ENCODE measurements at places on chromosomes 4 and X. TPM values are rescaled to one million over a fixed set of nuclear protein-coding genes. Genes with fewer than 3 reads are reported as not detected.

DNA sequence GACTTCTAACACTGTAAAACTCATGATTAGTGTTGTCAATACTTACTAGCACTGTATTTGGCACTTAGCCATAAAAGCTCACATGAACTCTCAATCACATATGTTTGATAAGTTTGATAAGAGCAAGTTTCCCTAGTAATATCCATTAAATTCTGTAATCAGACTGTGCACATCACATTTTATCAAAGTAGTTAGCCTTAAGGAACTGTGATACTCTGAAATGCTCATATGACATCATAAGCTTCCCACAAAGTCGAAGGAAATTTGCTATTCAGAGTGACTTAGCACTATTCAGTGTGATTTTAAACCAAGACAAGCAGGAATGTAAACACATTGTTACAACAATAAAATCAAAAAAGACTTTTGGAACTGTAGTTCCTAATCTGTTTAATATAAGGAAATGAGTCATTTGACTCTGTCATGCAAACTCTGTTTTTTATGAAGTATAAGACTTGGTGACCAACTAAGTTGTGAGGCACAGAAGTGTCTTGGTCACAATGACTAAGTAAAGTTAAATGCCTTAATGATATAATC, 6.7 kb downstream of the SLC7A11 start:
- no peaks in the 10 kb centered on the region for H3K27me3 ChIP-seq
- H3K4me1 ChIP-seq, result no peaks in the 10 kb centered on the region
- H3K4me3 ChIP-seq, result no peak overlapping the region
- DNase-seq, result no peak

DNA sequence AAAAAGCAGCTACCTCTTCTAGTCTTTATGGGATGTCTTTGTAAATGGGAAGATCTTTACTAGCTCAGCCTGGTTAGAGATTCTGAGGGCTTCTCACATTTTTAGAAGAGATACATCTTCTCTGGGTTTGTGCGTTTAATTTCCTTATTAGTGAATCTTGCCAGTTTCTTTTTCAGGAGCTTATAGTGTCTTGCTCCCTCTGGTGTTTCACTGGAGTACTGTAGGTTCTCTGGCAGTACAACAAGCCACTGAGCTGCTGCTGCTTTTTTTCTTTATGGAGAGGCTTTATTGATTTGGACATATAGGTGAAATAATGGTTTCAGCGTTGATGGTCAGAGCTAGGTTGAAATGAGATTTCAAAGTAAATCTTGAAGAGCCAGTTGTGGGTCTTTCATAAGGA, 82.9 kb downstream of the LAS1L start:
- no peak for DNase-seq
- no peak overlapping the region for H3K4me3 ChIP-seq
- no peaks in the 10 kb centered on the region for H3K4me1 ChIP-seq
- no peaks in the 10 kb centered on the region for H3K27me3 ChIP-seq
- H3K27ac ChIP-seq, result no peak overlapping the region
- no peaks in the 10 kb centered on the region for H3K36me3 ChIP-seq

GPRASP1 gene
- 11.7 TPM for total RNA-seq

DNA sequence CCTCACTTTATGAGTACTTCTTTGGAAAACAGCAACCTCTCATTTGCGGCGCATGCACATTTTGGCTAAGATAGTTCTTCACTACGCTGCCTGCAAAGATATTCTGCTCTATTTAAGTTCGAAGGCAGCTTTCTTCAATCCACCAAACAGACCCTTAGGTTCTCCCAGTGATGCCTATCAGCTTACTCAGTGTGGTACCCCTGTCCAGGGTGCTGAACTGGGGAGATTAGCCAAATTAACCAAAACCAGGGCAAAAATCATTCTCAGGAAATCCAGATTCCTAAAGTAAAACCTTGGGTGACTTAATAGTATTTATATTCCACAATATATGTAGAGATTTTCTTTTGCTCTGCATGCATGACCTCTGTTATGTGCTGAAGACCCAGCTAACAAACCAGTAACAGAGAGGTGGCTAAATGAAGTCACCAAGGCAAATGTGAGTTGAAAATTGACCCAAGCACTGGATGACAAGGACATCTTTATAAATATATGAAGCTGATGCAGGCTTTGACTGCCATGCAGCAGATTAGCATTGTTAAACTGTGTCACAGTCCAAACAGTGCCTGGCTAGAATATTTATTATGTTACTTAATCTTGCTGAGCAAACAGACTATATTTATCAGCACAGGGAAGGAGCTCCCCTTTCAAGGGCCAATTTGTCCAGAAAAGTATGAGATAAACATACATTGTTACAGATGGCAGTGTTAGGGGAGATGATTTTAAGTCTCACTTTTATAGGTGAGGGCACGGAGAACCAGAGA, 418.2 kb downstream of the STIM2 start:
- no peak overlapping the region for H3K27ac ChIP-seq
- no peaks in the 10 kb centered on the region for H3K27me3 ChIP-seq
- no peak overlapping the region for H3K4me3 ChIP-seq
- DNase-seq, result peak; percentile 65
- H3K4me1 ChIP-seq, result no peaks in the 10 kb centered on the region
- H3K36me3 ChIP-seq, result no peaks in the 10 kb centered on the region

DNA sequence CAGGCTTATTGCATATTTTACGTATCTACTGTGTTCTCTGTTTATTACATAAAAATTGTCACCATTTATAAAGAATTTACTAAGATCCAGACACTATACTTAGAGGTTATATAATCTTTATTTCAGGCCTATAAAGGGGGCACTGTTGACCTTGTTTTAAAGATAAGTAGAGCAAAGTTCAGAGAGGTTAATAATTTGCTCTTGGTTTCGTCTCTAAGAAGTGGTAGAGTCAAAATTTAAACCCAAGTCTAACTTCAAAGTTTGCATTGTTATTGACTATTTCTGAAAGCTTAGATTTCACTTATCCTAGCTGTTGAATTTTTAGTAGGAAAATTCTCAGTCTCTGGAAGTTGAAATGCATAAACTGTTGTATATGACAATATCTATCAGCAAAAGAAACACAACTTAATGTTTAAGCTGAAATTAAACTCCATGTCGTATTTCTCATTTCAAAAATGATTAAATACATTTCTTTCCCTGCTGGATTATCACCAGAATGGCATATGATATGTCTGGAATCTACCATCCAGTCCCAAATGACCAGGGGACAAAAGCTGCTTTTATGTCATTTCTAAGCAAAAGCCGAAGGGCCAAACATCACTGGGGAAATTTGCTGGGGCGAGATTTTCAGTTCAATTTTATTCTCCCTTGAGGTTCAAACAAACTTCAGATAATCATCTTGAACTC, 138.4 kb downstream of the SLC7A11 start:
- H3K27ac ChIP-seq, result peak overlapping the region; percentile 49
- no peak for DNase-seq
- H3K4me1 ChIP-seq, result peaks cover 8% of the 10 kb centered on the region
- no peaks in the 10 kb centered on the region for H3K27me3 ChIP-seq

PPEF2 gene
- 0.04 TPM for total RNA-seq

- H3K4me3 ChIP-seq, result no peak overlapping the region
- no peaks in the 10 kb centered on the region for H3K36me3 ChIP-seq
- no peaks in the 10 kb centered on the region for H3K27me3 ChIP-seq
- no peak for DNase-seq
- H3K4me1 ChIP-seq, result peaks cover 3% of the 10 kb centered on the region
- no peak overlapping the region for H3K27ac ChIP-seq
These were observed 43.1 kb downstream of the RAPGEF2 start for GRCh38 chr4:159145992-159146330.

DNA sequence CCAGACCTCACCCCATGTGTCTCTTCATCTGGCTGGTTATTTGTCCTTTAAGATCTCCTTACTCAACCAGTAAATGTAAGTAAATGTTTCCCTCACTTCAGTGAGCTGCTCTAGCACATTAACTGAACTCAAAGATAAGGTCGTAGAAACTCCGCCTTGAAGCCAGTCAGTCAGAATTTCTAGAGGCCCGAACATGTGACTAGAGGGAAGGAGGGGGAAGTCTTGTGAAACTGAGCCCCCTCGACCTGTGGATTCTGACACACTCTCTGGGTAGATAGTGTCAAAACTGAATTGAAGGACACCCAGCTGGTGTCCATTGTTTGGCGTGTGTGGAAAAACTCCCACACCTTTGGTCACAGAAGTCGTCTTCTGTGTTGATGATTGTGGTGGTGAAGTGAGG, 933.9 kb downstream of the ADGRL3 start:
- no peak overlapping the region for H3K27ac ChIP-seq
- no peak for DNase-seq
- H3K4me3 ChIP-seq, result no peak overlapping the region
- peaks cover 8% of the 10 kb centered on the region for H3K4me1 ChIP-seq

DNA sequence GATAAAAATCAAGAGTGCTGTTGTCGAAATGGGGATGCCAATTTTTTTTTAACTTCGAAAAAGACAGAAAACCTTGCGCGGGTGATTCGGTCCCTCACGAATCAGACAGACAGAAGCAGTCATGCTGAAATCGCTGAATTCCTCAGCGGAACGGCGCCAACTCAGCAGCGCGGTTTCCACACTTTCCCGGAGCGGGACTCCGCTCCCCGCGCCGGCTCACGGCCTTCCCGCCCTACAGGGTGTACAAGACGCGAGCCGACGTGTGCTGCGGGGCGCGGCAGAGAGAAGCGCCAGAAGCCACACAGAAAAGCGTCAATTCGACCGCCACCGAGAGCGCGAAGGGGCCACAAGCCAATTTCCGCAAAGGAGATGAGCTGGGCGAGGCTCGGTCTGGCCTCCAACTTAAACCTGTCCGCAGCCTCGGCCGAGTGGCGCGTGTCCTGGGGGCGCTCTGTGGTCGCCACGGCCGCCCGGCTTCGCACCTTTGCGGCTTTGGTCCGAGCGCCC, 1.3 kb downstream of the NEXMIF start:
- H3K36me3 ChIP-seq, result no peaks in the 10 kb centered on the region
- H3K27me3 ChIP-seq, result peaks cover 27% of the 10 kb centered on the region
- DNase-seq, result peak; percentile 38
- H3K4me3 ChIP-seq, result peak overlapping the region; percentile 41
- peaks cover 7% of the 10 kb centered on the region for H3K4me1 ChIP-seq

DNA sequence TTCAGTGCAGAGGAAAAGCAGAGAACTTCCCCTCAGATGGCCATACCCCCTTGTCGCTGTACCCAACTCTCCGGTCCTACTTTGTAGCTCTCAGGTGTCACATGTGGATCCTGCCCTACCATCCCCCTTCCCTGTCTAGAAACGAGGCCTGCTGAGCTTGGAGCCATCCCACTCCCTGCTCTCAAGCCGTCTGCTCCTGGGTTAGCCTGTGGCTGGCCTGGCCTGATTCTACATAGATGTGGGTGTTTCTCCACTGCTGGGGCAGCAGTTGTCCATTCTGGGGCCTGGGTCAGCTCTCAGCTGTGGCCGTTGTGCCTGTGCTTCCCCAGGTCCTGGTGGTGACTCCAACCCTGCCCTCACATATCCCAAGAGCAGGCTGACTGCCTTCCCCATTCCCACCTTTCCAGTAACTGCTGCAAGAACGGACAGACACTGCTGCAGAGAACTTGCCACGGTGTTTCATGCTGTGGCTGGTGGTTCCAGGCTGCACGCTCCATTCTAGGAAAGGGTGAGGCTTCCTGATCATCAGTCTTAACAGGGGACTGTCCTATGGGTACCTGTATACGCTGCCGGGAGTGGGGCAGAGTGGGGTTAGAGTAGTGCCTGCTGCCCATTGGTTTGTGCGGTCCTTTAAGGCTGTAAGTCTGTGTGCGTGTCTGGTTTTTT, 3.6 kb downstream of the IL9R start:
- H3K36me3 ChIP-seq, result no peaks in the 10 kb centered on the region
- no peaks in the 10 kb centered on the region for H3K27me3 ChIP-seq
- H3K4me1 ChIP-seq, result no peaks in the 10 kb centered on the region
- H3K4me3 ChIP-seq, result no peak overlapping the region

GRCh38 chr4:150126864-150127203, 48.6 kb downstream of the DCLK2 start:
- no peak overlapping the region for H3K4me3 ChIP-seq
- H3K27ac ChIP-seq, result no peak overlapping the region
- H3K4me1 ChIP-seq, result peaks cover 2% of the 10 kb centered on the region
- no peak for DNase-seq
- H3K36me3 ChIP-seq, result peaks cover 3% of the 10 kb centered on the region
- H3K27me3 ChIP-seq, result no peaks in the 10 kb centered on the region

HTR2C gene
- total RNA-seq, result not detected

DNA sequence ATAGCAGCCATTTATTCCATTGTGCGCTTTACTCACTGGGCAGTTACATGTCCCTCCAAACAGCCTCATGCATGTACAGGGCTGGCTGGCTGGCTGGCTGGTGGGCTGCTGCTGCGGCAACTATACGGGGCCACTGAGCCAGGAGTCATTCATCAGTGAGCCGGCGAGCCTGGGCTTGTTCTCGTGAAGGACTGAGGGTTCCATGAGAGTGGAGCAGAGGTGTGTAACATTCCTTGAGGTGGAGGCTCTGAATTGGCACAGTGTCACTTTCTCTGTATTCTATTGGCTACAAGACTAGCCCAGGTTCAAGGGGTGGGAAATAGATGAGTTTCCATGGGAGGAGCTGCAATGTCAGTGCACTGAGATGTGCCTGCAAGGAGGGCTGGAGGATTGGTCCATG, 89.1 kb downstream of the ARHGAP10 start:
- no peaks in the 10 kb centered on the region for H3K27me3 ChIP-seq
- no peak overlapping the region for H3K4me3 ChIP-seq
- H3K36me3 ChIP-seq, result peaks cover 7% of the 10 kb centered on the region
- DNase-seq, result no peak

DNA sequence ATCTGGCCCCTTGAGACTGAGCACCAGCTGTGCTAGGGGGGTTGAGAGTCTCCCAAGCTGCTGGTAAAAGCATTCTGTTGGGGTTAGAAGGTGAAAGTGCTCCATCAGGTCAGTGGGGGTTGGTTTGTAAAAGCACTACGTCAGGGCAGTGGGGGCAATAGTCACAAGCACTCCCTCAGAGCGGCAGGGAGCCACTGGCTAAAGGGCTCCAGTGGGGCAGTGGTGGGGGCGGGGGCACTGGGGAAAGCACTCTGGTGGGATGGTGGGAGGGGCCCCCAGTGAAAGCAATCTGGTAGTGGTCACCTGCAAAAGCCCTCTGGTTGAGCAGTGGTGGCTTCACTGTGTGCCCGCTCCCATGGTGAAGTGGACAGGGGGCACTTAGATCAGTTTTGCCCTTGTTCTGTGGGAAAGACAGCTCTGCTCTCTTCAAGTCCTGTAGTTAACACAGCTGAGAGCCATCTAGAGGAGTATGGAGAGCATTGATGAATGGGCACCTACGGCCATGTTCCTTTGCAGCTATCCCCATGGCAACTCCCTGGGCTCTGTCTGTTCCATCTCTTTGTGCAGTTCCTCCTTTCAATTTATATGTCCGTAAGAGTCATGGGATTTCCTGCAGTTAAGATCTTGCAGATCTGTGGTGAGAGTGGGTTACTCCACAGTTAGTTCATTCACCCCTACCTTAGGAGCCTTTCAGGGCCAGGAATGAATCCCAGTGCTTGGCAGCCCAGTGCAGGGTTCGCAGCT, 106.4 kb downstream of the SH3BGRL start:
- H3K27me3 ChIP-seq, result no peaks in the 10 kb centered on the region
- H3K27ac ChIP-seq, result no peak overlapping the region
- H3K4me1 ChIP-seq, result no peaks in the 10 kb centered on the region
- no peak for DNase-seq
- H3K36me3 ChIP-seq, result no peaks in the 10 kb centered on the region

SHOX gene
- 2.3 TPM for total RNA-seq
